ENCODE measurements at places on chromosomes 5 and 9.
A peak's percentile ranks its signal among the peaks of the same experiment; 100 is the strongest.

GRCh38 chr9:108081112-108081511 lies 591.5 kb upstream of the KLF4 start:
- no peak for DNase-seq

GRCh38 chr5:73213566-73213998 lies 40.6 kb downstream of the TMEM174 start:
- no peak for DNase-seq

DNA sequence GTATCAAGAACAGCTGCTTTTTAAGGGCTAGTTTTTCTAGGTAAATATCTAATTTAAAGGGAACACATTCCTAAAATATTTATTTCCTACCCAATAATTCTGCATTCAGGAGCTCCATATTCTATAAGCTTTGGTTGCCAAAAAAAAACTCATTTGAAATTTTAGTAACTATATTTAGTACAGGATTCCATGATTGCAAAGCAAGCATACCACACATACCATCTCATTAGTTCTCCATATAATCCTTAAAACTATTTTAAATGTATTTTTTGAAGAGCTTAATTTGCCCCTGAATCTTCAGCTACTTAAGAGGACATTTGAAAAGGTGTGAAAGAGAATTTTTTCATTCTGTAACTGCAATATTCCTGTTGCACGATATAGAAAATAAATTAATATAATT lies 877.0 kb downstream of the NR2F1-AS1 start:
- no peak for DNase-seq

DNA sequence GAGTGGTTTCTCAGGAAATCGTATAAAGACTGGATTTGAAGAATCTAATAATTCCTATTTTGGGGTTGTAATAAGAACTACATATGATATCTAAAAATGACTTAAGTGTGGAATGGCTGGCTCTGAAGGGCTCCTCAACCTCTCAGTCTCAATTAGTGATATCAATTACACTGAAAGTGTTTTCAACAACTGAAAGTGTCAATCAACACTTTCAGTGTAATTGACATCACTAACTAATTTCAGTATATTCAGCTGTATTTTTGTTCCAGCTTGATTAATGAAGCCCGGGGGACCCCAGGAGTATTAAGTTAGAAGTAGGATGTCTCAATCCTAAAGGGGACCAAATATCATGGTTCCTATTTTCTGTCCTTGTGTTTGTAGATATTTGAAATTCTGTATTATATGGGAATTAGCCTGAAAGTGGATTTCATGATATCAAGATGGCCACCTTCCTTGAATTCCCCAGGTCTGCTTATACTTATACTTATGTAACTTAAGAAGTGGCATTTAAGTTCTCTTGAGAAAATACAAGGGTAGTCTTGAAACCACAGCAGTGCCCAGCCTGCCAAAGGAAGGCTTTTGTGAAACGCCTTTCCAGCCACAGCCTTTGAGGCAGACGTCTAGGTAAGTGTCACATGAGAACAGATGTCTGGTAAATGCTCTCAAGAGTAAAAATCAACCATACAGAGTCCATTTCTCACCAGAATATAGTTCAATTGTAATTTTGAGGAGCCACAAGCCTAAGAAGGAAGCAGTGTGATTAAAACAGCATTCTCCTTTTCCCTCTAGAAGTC lies 4.6 kb downstream of the BASP1 start:
- DNase-seq: no peak

DNA sequence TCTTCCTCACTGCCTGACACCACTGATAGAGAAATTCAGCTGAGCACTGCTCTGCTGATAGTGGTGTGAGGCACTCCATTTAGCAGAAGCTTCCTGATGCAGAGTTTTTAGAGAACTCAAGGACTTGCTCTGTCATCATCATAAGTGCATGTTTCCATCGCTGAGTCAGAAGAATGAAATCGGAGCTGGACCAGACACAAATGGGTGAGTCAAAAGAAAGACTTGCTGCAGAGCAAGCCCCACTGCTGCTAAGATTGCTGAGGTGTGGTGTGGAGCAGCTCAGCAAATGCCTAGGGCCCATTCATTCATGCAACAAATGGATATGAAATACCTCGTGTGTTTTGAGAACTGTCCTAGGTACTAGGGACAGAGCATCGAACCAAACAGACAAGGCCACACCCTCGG lies 410.2 kb upstream of the SLC30A5 start:
- no peak for DNase-seq

GRCh38 chr9:38107811-38108304 lies 38.8 kb upstream of the SHB start:
- DNase-seq: no peak

DNA sequence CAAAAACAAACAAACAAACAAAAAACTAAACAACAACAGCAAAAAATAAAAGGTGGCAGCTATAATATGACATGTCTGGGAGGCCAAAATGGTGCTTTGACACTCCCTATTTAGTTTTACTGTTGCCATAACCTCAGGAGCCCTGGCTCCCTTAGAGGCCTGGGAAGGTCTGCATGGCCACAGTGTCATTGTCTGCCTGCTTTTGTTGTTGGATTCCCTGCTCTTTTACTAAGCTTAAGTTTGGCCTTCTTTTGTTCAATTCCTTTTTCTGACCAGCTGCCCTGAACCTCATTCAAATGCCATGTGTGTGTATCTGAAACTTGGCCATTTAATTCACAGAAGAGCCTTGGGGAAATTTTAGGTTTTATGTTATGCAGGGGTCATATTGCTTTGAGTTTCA lies 458.2 kb downstream of the TMEM232 start:
- no peak for DNase-seq

DNA sequence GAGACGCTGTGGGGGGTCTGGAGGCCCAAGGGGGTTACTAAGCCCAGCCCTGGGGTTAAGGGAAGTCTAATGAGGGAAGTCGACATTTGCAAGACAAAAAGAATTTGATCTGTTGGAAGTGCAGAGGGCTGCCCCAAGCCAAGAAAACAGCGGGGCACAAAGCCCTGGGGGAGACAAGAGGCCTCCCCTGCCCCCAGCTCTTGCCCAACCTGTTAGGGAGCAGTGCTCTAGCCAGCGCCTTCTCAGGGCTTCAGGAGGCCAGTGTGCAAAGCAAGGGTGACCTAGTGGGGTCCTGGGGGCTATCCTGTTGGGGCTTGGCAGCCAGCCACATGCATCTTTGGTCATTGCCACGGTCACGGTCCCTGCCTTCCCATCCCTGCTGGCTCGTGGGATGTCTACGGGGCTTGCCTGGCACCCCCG lies 25.2 kb downstream of the GFI1B start:
- no peak for DNase-seq

DNA sequence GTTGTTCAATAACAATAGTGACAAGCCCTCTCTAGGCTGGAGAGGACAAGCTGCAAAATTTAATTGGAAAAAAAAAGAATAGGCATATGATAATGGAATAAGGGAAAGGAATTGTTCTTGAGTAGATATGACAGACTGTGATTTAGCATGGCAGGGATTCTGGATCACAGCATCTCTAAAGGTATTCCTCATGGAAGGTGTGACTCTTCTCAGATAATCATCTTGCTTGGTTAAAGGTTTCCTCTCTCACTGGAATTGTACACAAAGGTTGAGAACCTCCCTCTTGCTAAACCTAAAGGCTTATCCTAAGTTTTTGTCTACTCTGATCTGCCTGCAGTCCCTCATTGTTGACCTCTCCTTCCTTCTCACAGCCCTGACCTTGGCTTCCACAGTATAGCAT lies 31.6 kb downstream of the ELOVL7 start:
- DNase-seq: no peak

DNA sequence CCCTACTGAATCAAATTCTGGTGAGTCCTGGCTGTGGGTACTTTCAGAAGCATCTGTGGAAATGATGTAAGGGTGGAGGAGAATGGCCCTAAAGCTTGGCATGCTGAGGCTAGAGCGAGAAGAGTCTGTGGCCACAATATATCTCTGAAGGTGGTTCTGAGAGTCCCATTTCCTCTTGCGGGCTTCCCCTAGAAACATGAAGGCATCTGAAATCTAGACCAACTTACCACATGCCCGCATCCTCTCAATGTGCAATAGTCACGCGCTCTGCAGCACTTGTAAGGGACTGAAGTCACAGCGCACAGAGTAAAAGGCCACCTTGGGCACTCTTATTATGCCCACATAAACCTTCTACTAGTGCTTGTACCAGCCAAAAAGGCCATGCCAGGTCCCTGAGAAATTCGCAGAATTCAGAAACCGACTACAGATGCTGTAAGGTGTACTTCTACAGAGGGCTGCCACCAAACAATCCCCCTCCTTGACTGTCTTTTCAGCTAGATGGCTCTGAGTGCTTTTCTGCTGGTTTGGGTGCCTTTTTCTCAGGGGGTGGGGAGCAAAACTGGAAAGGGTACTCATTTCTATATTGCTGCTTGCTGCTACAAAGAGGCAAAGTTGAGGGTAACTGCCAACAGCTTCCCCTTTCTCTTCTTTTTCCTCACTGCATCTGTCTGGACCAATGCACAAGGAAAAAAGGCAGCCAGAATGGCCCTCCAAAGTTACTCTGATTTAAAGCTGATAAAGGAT lies 107.3 kb downstream of the ZDHHC21 start:
- peak; percentile 2 for DNase-seq

- DNase-seq: no peak
Observed at GRCh38 chr5:33074548-33074947, 363.4 kb downstream of the NPR3 start.

DNA sequence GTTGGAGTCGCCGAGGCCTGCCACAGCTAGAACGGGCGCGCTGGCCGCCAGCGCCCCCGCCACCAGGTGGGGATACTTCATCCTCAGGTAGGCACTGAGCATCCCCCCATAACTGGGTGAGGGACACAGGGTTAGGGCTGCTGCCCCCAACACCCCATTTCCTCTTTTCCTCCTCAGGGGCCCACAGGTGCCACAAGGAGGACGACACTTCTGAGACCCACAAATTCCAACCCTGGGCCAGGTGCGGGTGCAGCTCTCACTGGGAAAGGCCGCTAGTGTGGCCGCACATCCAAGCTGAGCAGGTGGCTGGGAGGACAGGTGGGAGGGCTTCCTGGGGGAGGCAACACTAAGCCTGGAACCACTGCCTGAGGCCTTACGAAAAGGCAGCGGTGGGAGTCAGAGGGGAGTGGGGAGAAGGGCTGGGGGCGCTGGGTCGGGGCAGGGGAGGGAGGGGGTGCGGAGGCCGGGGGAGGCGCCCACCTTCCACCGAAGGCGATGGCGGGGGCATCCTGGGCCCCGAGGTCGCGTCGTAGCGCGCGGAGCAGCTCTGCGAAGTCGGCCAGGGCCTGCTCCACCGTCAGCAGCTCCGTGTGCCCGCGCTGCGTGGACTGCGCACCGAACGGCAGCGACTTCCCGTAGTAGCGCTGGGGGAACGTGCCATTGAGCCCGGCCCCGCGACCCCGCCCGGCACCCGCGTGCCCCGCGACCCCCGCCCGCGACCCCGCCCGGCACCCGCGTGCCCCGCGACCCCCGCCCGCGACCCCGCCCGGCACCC lies 961 bp downstream of the DPP7 start:
- peak; percentile 23 for DNase-seq

DNA sequence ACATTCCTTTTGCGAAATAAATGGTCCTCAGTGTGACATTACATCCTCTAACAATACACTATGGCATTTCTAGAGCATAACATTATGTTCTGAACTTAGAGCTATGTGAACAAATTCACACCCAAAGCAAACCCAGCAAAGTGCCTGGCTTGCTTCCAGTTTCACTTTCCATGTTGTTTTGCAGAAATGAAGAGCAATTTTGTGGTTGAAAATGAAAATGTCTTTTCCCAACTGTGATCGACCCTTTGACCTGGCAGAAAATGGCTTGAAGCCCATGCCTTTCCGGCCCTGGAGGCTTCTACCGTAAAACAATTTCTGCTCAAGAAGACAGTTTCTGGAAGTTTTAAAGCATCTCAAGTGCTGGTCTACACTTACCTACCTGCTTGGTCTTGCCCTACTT lies 344.7 kb upstream of the RGMB start:
- DNase-seq: no peak

GRCh38 chr9:77449240-77450084 lies 198.7 kb downstream of the GNA14 start:
- no peak for DNase-seq

- no peak for DNase-seq
Observed at GRCh38 chr5:67805666-67806348, 409.7 kb upstream of the PIK3R1 start.

DNA sequence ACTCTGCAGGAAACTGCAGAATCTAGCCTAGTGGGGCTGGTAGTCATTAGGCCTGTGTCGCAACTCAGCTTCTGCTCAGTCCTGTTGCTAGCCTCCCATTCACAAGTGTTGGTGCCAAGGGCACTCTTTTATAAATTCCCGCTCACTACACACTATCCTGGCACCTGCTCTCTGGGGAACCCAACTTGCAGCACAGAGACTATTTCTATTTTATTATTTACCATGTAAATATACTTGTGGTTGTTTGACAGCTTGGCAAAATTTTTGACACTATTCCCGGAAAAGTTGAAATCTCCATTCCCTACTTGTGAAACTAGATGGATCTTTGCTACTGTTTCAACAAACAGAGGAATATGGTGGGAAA lies 20.4 kb upstream of the SMC2 start:
- DNase-seq: no peak

- no peak for DNase-seq
Observed at GRCh38 chr5:35294976-35295375, 64.7 kb upstream of the PRLR start.

DNA sequence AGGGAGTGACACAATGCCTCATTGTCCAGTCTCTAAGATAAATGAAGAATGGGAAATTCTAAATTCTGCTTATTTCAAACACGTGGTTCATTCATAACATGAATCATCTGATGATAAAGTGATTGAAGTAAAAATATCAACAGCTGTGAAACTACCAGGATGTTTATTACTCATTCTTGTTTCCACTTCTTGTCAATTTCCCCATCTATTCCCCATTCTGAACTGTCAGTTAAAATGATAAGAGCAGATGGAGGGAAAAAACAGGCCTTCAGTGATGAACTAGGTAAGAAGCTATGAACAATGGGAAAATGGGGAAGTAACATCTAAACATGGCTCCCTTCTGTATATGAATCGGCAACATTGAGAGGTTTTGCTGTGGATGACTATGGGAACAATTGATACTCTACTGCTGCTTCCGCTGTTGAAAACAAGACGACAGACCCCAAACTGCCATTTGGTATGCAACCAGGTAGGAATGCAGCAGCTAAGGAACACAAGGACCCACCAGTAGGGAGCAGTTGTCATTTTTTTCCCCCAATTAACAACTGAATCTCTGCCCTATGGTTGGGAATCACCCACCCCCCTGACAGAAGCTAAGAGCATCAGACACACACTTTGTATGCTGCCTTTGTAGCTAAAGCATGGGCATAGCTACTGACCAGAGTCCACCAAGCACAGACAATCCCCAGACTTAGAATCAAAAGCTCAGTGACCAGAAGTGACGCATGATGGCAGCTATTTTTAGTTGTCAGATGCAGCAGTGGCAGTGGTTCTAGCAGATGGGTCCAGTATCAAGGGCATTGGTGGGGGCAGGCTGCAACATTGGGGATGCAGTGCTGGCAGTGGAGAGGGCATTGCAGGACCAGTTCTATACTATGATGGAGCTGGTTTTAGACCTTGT lies 52.9 kb upstream of the ZNF366 start:
- DNase-seq: no peak

DNA sequence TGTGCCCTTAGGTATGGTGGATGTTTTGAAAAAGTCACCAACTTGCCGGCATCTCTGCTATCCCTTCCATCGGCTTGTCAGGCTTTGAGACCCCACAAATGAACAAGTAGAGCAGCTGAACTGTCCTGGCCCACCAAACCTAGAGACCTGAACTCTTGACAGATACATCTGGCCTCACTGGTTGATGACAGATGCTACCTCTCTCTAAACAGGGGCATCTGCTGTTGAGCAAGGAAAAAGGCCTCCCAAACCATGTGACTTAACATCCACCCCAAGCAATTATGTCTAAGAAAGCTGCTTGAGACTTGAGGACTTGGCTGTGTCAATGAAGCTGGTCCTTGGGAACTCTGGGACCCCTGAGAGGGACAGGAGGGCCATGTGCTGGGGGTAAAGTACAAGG lies 2.3 kb downstream of the CCNI2 start:
- no peak for DNase-seq

Measured in CD4-positive, alpha-beta T cell treated with Interleukin-4 for 4 hours (primary cell).